DMS79 treated with DMSO at 0.1 percent for 48 hours (cell line): ENCODE measurements at places on chromosomes 2 and 18.

DNA sequence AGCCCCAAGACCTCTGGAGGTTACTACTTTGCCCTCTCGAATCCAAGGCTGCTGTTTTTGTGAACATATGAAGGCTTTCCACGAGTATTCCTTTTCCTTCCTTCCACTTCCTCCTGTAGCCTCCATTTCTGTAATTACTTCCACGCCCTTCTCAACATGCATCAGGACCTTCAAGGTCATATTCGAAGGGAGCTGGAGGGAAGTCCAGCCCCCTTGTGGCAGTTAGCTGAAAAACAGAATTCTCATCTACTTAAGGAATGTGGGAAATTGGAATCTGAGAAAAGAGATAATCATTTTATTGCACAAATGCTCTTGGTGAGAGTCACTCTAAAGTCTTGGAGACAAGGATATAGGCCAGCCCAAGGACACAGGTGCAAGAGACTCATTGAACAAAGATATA is 1000.2 kb downstream of the TDRD15 start:
- no peak for DNase-seq

- no peak for DNase-seq
Observed at GRCh38 chr2:58106896-58107295, 60.3 kb downstream of the VRK2 start.

GRCh38 chr2:161165811-161166210 is 5.6 kb downstream of the TANK start:
- no peak for DNase-seq

DNA sequence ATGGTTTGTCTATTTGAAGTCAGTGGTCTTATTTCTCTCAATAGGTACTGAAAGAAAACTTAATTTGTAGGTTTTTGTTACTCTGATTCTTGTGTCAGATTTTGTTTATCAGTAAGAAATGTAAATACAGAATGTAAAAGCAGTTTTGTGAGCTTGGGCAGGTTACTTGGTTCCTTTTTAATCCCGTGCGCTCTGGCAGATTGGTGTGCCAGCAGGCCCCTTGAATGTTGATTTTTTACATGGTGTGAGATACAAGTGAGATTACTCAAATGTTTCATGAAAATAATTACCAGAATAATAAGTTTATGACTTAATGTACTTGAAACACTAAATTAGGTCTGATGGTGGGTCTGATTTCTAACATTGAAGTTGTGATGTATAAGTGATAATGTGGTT is 13.4 kb downstream of the HNRNPA3 start:
- no peak for DNase-seq

DNA sequence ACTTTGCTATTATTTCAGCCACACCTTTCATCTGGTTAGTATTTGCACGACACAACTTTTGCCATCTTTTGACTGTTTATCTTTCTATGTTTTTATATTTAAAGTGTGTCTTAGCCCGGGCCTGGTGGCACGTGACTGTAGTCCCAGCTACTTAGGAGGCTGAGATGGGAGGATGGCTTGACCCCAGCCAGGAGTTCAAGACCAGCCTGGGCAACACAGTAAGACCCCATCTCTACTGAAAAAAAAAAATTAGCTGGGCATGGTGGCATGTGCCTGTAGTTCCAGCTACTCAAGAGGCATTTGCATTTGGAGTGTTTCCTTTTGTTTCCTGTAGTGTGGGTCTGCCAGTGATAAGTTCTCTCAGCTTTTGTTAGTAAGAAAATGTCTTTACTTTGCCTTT is 88.7 kb upstream of the GLI2 start:
- DNase-seq, result no peak

DNA sequence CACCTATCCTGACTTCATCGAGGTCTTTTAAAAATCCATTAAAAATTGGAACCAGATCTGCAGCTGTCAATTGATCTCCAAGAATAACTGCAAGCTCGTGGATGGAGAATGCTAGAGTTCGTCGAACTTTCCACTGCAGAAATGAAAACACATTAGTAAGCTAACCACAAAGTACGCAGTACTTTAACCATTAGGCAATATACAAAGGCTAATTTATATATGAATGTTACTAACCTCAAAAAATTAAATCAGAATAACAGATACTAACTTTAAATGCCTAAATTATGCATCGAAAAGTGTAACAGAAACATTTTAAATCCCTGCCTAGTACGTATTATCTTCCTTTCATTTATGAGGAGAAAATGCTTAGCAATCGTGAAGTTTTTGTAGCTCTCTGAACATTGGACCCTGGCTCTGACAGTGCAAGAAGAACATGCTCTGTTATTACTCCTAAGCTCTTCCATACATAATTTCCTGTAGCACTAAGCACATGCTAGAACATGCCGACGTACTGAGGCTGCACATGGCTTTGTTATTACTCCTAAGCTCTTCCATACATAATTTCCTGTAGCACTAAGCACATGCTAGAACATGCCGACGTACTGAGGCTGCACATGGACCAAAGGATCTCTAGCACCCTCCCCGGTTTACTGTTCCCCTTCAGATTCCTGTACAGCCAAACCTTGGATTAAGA is 57.0 kb downstream of the PPP4R1 start:
- DNase-seq, result no peak

DNA sequence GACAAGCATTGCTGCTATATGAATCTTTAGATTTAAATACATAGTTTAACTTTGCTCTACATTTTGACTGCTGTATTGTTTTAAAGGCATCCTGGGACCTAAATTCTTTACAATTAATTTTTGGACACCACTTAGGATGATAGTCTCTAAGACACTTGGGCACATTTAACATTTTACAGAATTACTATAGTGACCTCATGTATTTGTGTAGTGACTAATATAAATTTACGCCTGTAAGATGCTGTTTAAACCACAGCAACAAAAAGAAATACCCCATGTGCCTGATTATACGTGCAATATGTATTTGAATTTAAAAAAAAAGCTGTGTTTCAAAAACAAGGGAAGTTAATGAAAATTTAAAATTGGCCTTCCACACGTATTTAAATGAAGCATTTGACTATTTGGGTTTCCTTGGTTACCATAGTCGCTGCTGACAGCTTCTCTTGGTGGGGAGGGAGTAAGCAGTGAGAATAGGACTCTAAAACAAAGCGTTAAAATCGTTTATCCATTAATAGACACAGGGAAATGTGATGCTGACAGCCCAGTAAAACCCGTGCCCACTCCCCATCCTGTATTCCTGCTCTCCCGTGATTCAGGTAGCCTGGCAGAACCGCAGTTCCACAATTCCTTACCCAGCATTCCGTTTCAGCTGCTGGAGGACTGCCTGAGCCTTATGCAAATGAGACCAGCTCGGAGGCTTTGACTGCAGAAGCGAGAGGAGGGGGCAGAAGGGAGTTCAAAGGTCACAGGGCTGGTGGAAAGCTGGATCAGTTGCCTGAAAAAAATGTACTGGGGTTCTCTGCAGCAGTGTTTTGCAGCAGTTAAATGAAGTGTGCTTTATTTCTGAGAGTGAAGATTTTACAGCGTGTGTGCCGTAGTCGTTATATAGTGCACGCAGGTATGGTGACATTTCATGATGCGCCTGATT is 104.3 kb downstream of the CSRNP3 start:
- DNase-seq, result peak; percentile 2
